Panc1 (cell line): ENCODE measurements at places on chromosomes 13 and 19. TPM values are rescaled to one million over a fixed set of nuclear protein-coding genes. Genes with fewer than 3 reads are reported as not detected.
A peak's percentile ranks its signal among the peaks of the same experiment; 100 is the strongest.

- DNase-seq = no peak
Observed at GRCh38 chr19:23283925-23284324, 33.7 kb upstream of the ZNF724 start.

GRCh38 chr13:31965361-31966066 is 66.1 kb upstream of the FRY start:
- DNase-seq = no peak

DNA sequence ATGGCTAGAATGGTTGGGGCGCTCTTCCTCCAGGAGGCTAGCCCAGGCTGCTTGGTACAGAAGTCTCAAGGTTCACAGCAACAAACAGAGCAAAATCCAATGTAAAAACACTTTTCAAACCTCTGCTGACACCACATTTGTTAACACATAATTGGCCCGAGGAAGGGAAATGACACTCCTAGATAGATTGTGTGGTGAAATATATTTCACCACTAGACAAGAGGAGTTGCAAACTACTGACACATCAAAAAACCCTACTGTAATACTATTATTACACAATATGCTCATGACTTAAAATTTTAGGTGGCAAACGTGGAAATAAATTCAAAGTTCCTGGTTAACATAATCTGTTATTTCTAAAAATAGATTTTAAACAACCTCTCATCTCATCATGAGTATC is 643.6 kb downstream of the PCDH9 start:
- DNase-seq = no peak

GRCh38 chr13:41648314-41648935 is 191.1 kb downstream of the RGCC start:
- DNase-seq = peak; percentile 48

- DNase-seq = no peak
Observed at GRCh38 chr13:110065780-110066179, 241.2 kb downstream of the COL4A1 start.

- DNase-seq = no peak
Observed at GRCh38 chr19:49106648-49107135, 7.5 kb upstream of the LIN7B start.

GRCh38 chr13:106610486-106610885 is 42.5 kb upstream of the ARGLU1 start:
- no peak for DNase-seq

DNA sequence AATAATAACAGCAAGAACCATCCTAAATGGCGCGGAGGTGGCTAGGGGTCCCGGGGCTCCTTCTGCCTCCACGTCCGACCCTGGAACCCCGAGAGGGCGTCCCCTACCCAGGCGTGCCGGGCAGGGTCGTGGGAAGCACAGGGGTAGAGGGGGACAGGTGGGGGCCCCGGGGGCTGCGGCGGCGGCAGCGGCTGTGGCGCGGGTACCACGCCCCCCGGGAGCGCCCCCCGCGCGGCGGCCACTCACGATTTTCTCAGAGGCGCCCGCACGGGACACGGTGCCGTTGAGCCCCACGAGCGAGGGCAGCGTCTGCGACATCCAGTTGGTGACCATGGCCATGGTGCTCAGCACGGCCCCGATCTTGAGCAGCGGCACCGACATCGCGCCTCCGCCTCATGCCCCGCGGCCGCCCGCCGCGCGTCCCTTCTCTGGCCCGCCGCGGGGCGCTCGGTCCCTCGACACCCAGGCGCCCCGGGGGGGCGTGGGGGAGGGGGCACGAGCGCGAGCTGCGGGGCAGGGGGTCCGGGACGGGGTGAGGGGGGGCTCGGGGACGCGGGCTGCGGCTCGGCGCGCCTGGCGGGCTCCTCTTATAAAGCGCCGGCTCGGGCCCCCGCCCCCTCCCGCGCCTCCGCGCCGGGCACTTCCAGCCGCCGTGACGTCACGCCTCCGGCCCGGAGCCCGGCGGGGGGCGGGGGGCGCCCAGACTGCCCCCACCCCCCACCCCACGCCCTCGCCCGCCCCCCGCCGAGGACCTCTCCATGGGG is 22.9 kb downstream of the OLFM2 start:
- no peak for DNase-seq

GRCh38 chr19:51337141-51337860 is 4.6 kb downstream of the VSIG10L start:
- DNase-seq = no peak

DNA sequence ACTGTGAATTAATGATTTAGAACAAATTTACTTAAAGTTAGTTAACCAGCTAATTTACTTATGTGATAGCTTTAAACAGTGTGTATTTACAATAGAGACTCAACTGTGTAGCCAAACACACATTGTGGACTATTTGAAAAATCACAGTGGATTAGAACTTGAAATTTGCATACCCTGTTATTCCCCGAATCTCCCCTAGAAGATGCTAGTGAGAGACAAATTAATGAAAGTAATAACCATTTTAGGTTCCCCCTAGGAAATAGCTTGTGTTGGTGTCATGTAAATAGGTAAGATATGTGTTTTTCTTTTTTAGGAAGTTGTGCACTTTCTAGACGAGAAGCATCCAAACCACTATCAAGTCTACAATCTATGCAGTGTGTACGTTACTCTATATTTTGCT is 98.5 kb downstream of the C1QTNF9 start:
- DNase-seq = no peak

- no peak for DNase-seq
Observed at GRCh38 chr13:104025303-104025702, 959.1 kb upstream of the SLC10A2 start.

- no peak for DNase-seq
Observed at GRCh38 chr19:16100524-16100923, 11.2 kb upstream of the RAB8A start.

DNA sequence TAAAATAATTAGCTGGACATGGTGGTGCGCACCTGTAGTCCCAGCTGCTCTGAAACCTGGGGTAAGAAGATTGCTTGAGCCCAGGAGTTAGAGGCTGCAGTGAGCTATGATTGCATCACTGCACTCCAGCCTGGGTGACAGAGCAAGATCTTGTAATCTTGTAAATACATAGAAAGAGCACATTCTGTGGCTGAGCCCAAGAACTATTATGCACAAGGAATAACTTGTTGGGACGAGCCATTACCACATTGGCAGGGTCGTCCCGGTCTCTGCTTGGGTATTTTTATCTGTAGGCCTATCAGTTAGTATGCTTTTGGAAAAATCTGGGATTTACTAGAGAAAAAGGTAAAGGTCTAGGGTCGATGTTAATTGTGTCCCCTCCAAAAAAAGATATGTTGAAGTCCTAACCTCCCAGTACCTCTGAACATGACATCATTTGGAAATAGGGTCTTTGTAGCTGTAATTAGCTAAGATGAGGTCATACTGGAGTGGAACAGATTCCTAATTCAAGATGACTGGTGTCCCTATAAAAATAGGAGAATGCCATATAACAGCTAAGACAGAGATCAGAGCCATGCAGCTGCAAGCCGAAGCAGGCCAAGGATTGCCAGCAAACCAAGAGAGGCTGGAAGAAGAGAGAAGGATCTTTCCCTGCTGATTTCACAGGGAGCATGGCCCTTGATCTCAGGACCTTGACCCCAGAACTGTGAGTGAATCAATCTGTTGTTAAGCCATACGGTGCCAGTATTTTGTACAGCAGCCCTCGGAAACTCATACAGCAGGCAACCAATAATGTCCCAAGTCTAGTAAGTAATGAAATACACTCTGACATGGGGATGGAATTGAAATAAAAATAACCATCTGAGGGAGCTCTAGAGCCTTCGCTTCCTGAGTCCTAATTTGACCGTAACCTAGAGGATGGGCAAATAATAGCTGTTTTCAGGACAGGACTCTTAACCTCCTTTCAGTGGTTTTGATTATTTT is 77.0 kb downstream of the TM9SF2 start:
- DNase-seq = no peak

- DNase-seq = no peak
Observed at GRCh38 chr19:55091955-55092354, 16.3 kb downstream of the EPS8L1 start.

GRCh38 chr19:703651-704446 is 4.9 kb upstream of the PALM start:
- DNase-seq = no peak

GRCh38 chr13:45809801-45810394 is 41.7 kb downstream of the SIAH3 start:
- DNase-seq = no peak

- no peak for DNase-seq
Observed at GRCh38 chr13:112179995-112180394, 113.0 kb downstream of the SOX1 start.

DNA sequence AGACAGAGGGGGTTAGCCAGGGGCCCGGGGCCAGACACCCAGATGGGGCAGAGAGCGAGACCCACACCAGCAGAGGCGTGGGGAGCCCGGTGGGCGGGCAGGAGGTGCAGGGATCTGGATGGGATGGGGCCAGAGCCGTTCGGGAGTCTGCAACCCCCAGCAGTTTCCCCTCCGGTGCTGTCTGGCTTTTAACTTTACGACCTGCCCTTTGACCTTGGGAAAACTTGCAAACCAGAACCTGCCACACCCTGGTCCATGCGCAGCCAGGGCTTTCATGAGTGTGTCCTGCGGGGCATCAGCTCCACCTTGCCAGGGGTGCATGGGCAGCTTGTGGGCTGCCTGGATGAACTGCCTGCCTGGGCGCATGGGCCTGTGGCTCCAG is 9.8 kb downstream of the JOSD2 start:
- no peak for DNase-seq

- no peak for DNase-seq
Observed at GRCh38 chr13:97913206-97913605, 40.3 kb upstream of the IPO5 start.

GRCh38 chr13:38641164-38641948 is 45.5 kb upstream of the FREM2 start:
- DNase-seq = no peak

- DNase-seq = no peak
Observed at GRCh38 chr13:79090552-79091124, 315.4 kb downstream of the RBM26 start.

DNA sequence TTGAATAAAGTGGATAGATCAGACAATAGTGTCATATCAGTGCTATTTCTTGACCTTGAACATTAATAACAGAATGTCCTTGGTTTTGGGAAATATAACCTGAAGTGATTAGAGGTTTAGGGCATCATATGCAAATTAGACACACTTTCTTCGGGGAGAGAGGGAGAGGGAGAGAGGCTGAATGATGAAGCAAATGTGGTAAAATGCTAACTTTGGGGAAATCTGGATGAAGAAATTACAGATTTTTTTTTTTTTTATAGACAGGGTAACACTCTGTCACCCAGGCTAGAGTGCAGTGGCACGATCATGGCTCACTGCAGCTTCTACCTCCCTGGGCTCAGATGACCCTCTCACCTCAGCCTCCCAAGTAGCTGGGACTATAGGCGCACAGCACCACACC is 3.9 kb upstream of the NCR1 start:
- no peak for DNase-seq

GRCh38 chr13:112931028-112931934 is 37.7 kb upstream of the MCF2L start:
- DNase-seq = no peak

DNA sequence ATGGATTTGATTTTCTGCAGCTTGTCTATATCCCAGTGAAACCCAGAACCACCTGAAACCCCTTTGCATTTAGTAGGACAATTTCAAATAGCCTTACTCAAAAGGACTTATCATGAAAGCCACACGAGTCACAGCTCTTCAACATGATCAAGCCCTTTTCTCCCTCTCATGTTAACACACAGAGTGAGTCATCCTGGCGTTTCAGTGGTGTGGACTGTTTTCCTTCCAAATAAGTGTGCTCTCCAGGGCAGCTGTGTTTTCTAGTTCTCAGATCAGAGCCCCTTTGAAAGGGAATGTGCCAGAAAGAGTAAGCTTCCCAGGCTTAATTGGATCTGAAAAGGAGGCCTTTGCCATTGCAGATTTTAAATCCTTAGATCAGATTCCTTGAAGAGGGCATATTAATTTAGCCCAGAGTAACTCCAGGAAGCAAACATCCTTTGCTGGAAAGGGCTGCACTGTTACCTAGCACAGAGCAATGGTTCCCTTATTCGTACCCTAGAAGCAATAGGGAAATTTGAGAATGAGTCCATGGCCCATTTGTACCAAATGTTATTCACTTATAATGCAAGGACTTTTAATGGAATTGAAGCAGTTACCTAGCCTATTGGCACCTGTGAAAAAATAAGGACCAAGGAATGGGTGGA is 51.3 kb downstream of the ERICH6B start:
- no peak for DNase-seq

GRCh38 chr19:3033595-3034405 is 4.7 kb upstream of the TLE2 start:
- DNase-seq = no peak

DNA sequence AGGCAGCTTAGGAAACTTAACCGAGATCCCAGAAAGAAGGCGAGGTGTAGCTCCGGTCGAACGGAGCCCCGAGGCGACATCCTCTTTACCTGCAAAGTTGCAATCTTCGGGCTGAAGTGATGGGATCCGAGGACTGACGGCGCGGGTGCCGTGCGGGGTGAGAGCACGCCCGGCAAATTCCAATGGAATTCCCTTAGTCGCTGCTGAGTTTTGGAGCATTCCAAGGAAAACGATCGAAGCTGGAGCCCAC is 141 bp downstream of the TRPC4 start:
- DNase-seq = no peak

- no peak for DNase-seq
Observed at GRCh38 chr19:43957891-43958290, 6.9 kb downstream of the ZNF221 start.

The CBARP gene
- 14.5 TPM for total RNA-seq

The FGF22 gene
- 0.72 TPM for total RNA-seq

The FCGBP gene
- 6.4 TPM for total RNA-seq

The MUC16 gene
- total RNA-seq = 3.4 TPM

The PTH2 gene
- total RNA-seq = not detected

The HIPK4 gene
- total RNA-seq = 0.13 TPM

The REEP6 gene
- 9.2 TPM for total RNA-seq

The LIM2 gene
- total RNA-seq = not detected

The ATP13A1 gene
- 62.3 TPM for total RNA-seq

The ZIC5 gene
- total RNA-seq = 5.2 TPM

The NTN5 gene
- 0.23 TPM for total RNA-seq

The LILRB3 gene
- total RNA-seq = 0.18 TPM

The CEACAM16 gene
- not detected for total RNA-seq

The OR7C1 gene
- total RNA-seq = not detected
